ENCODE measurements at places on chromosomes 1 and 21.

DNA sequence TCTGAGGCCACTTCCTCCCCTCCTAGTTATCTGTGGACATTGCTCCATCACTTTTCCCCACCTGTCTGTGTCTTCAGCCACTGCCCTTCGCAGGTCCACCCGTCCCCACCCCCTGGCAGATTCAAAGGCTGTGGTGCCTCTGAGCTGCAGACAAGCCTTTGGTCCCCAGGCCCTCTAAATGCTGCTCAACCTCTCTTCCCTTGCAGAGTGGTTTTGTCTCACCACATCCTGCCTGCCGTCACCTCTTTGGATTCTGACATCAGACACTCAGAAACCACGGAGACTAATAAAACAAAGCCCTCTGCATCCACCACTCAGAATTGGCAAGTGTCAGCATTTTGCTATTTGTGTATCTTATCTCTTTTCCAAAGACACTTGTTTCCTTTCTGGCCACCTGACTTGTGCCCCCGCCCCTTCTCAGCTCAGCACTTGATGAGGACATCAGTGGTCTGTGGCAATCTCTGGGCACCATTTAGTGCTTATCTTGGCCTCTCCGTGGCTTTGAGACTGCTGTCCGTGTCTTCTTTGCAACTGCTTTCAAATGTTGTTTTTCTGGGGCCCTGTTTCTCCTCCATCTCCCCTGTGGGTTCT is 7.7 kb downstream of the CNIH3 start:
- peak; percentile 92 for DNase-seq

DNA sequence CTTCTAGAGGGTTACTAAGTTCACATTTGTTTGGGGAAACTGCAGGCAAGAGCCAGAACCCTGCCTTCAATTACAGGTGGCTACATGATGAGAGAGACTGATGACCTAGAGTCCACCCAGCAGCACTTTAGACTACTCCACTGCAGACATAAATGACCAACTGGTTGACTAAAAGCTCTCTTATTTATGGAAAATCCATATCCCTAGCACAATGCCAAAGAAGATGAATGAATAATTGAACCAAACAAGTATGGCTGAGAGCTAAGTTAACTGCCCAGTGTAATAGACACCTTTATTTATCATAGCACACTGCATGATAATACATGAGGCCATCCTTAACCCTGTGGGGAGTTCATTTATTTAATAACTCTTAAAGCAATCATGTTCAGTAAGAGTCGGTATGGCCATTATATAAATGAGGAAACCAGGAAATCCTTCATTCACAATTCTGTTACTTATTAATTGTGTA is 60.4 kb downstream of the IL12RB2 start:
- no peak for DNase-seq

GRCh38 chr1:197444755-197445154 is 176.7 kb downstream of the CRB1 start:
- no peak for DNase-seq

- no peak for DNase-seq
These were observed 42.2 kb upstream of the ZNF326 start for GRCh38 chr1:89952605-89953130.

DNA sequence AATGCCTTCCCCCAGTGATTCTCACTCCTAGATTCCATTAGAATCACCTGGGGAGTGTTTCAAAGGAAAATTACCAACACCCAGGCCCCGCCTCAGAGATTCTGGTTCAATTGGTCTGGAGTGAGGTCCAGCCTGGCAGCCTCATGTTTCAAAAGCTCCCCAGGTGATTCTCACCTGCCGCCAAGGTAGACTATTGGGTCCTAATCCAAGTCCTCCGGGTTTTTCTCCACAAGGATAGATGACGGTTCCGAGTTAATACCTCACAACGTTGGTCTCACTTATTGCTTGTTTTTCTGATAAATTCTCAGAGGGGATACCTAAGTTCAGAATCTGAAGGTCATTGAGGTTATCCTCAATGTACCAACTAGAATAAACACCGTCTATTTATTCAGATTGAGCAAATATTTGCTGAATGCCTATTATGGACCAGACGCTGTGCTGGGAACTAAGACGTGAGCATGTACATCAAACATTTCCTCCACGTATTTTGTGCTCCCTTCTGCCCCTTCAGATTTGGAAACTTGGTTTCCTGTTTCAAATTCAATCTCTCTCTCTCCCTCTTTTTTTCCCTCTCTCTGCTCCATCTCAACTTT is 97.5 kb downstream of the SEC16B start:
- DNase-seq: no peak

GRCh38 chr1:25090707-25091422 is 141.4 kb downstream of the SYF2 start:
- DNase-seq: peak; percentile 45

GRCh38 chr1:43309405-43310025 is 8.7 kb downstream of the TIE1 start:
- no peak for DNase-seq

- no peak for DNase-seq
These were observed 266.8 kb downstream of the NPHP4 start for GRCh38 chr1:5725406-5725805.

GRCh38 chr1:212030936-212031528 is 4.3 kb downstream of the INTS7 start:
- peak; percentile 38 for DNase-seq

- no peak for DNase-seq
These were observed 116.4 kb downstream of the CNIH3 start for GRCh38 chr1:224732377-224733026.

DNA sequence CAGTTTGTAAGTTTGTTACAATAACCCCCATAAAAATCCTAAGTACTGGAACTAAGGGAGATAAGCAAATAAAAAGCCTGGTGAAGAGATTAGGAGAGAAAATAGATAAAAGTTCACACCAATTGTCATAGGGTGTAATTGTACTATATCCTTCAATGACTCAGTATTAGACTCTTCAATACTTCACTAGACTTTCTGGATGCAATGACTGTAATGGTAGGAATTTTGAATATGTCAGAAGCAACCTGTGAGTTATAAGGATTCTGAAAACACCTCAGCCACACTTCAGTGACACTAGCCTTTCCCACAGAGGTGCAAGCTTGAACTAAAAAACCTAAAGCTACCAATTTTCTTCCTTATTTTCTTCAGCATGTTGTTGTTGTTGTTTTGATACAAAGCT is 147.9 kb downstream of the PTGER3 start:
- no peak for DNase-seq

- peak; percentile 88 for DNase-seq
These were observed at the start of gene NBPF20 for GRCh38 chr1:145425436-145426029. Gene NBPF20, minus strand, starts transcription at chr1:145425603. Its CDS starts 20,331 bp downstream, at chr1:145405272.

GRCh38 chr1:247487057-247487456 is 29.2 kb upstream of the OR2B11 start:
- peak; percentile 53 for DNase-seq

DNA sequence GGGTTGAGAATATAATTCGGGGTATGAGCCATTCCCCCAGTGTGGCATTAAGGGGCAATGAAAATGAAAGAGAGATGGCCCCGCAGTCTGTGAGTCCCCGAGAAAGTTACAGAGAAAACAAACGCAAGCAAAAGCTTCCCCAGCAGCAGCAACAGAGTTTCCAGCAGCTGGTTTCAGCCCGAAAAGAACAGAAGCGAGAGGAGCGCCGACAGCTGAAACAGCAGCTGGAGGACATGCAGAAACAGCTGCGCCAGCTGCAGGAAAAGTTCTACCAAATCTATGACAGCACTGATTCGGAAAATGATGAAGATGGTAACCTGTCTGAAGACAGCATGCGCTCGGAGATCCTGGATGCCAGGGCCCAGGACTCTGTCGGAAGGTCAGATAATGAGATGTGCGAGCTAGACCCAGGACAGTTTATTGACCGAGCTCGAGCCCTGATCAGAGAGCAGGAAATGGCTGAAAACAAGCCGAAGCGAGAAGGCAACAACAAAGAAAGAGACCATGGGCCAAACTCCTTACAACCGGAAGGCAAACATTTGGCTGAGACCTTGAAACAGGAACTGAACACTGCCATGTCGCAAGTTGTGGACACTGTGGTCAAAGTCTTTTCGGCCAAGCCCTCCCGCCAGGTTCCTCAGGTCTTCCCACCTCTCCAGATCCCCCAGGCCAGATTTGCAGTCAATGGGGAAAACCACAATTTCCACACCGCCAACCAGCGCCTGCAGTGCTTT is 9.4 kb downstream of the PROX1 start:
- DNase-seq: no peak

DNA sequence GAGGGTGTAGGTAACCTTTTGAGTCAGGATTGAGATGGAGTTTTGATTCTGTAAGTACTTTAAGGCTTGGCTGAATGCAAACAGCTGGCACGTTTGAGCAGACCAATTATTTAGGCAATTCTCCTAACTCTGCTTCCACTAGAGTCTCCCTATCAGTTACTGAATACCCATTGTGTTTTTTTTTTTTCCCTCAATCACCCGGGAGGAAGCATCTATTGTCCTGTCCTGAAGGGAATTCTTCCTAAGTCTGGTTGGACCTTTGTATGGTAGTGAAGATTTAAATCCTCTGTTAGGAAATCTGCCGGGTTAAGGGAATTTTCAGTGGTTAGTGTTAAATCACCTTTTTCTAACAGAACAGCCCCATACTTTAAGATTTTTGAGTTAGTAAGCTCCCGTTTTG is 571.2 kb upstream of the USP24 start:
- no peak for DNase-seq

- peak; percentile 23 for DNase-seq
These were observed 67.1 kb downstream of the KCNJ15 start for GRCh38 chr21:38323721-38324531.

DNA sequence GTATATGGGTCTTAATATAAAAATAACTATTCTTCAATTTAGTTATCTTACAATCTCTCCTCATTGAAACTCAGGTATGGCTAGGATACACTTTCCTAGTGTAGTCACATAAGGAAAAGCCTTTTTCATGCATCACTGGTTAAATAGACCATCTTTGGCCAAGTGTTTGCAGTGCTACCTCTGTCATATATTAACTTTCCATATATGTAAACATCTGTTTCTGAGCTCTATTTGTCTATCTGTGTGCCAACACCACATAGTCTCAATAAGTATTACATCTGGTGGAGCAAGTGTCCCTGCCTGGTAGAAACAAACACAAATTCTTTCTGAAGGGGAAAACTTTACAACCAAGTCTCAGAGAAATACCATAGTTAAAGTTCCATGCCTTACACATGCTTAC is 134.6 kb downstream of the TSEN15 start:
- no peak for DNase-seq

DNA sequence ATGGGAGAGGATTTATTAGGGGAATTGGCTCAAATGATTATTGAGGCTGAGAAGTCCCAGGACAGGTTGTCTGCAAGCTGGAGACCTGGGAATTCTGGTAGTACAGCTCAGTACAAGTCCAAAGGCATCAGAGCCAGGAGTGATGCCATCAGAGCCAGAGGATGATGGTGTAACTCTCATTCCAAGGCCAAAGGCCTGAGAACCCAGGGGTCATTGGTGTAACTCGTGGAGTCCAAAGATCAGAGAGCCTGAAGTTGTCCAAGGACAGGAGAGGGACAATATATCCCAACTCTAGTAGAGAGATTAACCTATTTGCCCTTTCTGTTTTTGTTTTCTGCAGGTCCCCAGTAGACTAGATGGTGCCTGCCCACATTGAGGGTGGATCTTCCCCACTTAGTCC is 134.3 kb downstream of the MAP3K21 start:
- DNase-seq: no peak

- DNase-seq: peak; percentile 61
These were observed 953 bp downstream of the TRIM46 start for GRCh38 chr1:155174324-155175280.

GRCh38 chr21:46660505-46660904 is 25.0 kb downstream of the PRMT2 start:
- DNase-seq: no peak

- DNase-seq: no peak
These were observed 23.5 kb upstream of the TSPEAR start for GRCh38 chr21:44734841-44735240.

GRCh38 chr1:206590025-206590758 is 22.1 kb downstream of the EIF2D start:
- peak; percentile 49 for DNase-seq

DNA sequence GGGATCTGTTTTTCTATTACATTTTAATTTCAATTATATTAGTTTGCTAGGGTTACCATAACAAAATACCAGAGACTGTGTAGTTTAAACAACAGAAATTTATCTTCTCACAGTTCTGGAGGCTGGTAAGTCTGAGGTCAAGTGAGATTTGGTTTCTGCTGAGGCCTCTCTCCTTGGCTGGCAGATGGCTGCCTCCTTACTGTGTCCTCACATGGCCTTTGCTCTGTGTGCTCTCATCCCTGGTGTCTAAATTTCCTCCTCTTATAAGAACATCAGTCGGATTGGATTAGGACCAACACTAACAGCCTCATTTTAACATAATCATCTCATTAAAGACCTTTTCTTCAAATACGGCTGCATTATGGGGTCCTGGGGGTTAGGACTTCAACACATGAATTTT is 195.2 kb upstream of the CHODL start:
- DNase-seq: no peak

- DNase-seq: no peak
These were observed 1.2 kb downstream of the DUSP23 start for GRCh38 chr1:159781992-159782391.

- DNase-seq: no peak
These were observed 200.6 kb downstream of the TRABD2B start for GRCh38 chr1:47796626-47797025.

GRCh38 chr1:50750021-50750619 is 209.9 kb downstream of the FAF1 start:
- peak; percentile 38 for DNase-seq

DNA sequence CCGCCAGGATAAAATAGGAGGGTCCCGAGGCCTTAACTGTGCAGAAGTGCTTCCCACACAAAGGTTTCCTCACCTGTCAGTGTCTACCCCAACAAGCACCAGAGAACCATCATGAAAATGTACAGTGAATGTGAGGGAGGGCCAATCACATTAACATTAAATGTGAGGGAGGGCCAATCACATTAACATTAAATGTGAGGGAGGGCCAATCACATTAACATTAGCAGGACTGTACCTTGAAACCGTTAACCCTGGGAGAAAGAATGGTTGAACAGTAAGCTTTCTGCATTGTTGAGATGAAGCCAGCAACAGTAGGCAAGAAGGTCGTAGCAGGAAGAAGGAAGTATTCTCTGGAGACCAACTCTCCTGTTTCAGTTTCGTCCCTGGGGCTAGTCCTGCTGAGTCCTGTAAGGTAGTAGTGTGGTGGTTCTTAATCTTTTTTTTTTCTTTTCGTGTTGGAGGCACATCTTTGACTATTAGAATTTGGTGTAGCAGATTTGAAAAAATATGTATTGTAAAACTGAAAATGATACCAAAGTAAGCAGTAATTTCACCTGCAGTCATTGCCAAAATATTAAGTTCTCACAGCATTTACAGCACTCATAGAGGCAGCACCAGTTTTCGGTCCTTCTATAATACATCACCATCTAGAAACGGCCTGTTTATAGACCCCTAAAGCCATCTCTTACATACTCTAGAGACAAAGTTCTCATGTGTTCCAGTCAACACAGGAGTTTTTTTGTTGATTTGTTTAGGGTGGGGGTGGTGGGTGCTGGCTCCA is 98.6 kb upstream of the PPP2R5A start:
- DNase-seq: no peak

GRCh38 chr1:201332616-201333335 is 44.7 kb downstream of the TNNT2 start:
- DNase-seq: no peak

GRCh38 chr1:36920371-36920770 is 113.9 kb downstream of the GRIK3 start:
- no peak for DNase-seq

GRCh38 chr1:34108269-34108668 is 56.8 kb downstream of the CSMD2 start:
- no peak for DNase-seq

Data from urothelium cell line (cell line).